Fibroblast of skin of scalp (primary cell): ENCODE measurements at places on chromosomes 2 and 18.
A peak's percentile ranks its signal among the peaks of the same experiment; 100 is the strongest.

- no peak for DNase-seq
Observed at GRCh38 chr18:45083226-45083855, 402.7 kb downstream of the SETBP1 start.

DNA sequence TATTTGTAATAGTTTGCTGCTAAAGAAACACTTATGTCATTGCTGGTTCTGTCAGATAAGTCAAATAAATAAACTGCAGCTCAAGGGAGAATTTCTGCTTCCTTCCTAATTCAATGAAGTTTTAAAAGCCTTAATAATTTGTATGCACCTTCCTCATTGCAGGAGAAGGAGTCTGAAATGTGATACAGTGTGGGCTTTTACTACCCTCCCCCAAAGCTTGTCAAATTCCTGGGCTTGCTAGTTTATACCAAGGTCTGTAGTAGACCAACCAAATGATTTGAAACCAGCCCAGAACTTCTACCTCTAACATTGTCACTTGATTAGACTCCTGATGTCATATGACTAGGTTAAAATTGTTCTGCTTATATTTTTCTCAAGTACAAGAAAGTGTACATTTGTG, 131.8 kb downstream of the DTNA start:
- no peak for DNase-seq

DNA sequence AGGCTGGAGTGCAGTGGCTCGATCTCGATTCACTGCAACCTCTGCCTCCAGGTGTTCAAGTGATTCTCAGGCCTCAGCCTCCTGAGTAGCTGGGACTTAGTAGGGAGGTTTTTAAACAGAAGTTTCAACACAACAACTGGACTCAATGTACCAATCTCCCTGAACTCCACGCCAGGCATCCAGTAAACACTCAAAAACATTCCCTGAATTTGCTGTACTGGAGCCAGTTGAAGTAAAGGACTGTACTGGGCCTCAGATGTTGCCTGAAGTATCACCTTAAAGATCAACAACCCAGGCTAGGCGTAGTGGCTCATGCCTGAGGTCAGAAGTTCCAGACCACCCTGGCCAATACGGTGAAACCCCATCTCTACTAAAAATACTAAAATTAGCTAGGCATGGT, 22.4 kb downstream of the RAB1A start:
- no peak for DNase-seq

GRCh38 chr18:55236150-55236931, 277.1 kb upstream of the CCDC68 start:
- peak; percentile 73 for DNase-seq

GRCh38 chr18:79616651-79617510, 62.7 kb upstream of the CTDP1 start:
- no peak for DNase-seq

GRCh38 chr2:100483895-100484294, 13.6 kb downstream of the NMS start:
- DNase-seq, result no peak

DNA sequence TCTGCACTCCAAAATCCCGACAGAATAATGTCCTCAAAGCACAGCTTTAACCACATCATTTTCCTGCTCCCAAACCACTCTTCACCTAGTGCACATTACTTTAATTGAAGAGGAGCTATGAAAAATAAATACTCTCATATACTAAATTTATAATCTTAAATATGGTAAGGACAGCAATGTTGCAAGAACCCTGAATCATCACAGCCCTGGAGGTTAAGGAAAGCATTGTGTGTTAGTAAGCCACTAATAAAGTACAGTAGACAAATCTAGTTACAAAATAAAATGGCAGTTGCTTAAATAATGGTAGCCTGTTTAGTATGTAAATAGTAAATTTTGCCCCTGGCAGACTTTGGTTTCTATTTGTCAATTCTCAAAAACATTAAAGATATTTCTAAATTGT, 27.0 kb upstream of the CCDC178 start:
- DNase-seq, result no peak

DNA sequence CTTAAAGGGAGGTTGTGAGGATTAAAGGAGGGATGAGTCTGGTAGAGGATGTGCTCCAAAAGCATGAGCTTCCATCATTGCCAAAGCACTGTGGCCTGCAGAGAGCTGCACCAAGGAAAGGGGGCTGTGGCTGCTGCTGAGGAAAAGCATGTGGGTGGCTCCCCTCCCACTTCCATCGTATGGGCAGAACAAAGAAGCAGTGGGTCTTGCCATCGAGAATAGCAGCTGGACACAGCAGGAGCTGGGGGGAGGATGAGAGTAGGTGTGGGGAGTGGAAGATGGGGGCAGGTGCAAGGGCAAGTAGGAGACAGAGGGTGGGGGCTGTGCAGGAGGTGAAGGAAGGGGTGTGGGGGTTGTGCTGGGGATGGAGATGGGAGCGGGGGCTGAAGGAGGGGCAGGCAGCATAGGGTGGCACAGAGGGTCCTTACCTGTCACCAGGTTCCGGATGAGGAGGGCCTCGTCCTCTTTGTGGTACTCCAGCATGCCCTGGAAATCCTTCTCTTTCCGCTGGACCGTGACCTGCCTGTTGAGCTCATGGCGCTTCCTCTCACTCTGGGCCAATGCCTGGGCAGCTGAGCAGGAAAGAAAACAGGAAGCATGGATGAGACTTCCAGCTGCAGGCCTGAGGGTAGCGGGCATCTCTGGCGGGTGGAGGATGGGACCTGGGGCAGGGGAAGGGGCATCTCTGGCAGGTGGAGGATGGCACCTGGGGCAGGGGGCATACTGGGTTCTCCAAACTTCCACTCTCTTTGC, 33.6 kb upstream of the ACAA2 start:
- DNase-seq, result no peak

DNA sequence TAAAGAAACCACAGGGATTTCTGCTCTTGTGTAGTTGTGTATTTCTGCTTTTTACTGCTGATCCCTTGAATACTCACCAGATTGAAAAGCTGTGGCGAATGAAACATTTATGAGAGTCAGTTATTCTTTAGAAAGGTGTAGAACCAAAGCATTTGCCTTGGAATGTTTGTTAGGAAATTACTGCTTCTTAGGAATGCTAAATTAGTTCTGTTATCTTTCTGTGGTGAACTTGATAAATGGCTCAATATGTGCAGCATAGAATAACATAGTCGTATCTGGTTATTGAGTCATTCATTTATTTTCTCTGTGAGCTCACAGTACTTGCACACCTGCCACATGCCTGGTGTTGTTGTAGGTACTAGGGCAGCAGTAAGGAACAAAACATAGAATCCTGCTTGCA, 57.0 kb upstream of the FAM237A start:
- no peak for DNase-seq

- DNase-seq, result no peak
Observed at GRCh38 chr2:199770716-199771115, 80.3 kb downstream of the FTCDNL1 start.

DNA sequence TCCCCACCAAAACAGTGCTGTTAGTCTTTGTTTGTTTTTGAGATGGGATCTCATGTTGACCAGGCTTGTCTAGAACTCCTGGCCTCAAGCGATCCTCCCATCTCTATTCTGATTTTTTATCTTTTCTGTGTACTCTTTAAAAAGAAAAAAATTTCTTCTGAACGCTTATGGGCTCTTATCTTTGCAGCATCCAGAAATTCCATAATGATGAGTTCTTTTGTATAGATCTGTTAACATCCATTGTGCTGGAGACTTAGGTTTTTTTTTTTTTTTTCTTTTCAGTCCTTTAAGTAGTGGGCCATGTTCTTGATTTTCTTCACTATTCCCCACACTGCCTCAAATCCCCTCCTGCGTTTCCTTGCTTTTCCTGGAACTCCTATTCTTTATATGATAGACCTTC, 31.0 kb downstream of the RBBP8 start:
- no peak for DNase-seq

DNA sequence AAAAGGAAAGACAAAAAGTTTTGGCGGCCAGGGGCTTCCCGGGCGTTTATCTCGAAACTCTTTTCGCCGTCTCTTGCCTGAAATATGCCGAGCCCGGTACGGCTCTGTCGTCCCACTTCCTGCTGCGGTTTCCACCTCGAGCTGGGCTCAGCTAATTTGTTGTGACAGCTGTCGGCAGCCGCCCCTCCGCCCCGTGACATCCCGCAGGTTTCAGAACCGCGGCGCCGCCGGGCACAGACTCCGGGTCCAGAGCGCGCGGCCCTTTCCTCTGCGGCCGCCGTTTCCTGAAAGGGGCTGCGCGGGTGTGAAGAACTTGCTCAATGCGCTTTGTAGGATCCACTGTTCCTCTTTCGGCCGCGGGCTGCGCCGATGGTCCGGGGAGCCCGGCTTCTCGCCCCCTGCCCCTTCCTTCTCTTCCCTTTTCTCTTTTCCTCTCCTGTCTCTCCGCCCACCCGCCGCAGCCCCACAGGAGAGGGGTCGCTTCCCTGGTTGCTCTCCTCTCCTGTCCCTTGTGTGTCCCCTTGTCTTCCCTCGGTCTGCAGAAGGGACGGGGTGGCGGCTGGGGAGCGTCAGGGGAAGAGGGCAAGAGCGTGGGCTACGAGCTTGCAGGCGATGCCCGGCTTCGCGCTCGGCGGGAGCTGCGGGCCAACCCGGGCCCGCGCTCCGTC, 648 bp downstream of the ARID5A start:
- peak; percentile 53 for DNase-seq

DNA sequence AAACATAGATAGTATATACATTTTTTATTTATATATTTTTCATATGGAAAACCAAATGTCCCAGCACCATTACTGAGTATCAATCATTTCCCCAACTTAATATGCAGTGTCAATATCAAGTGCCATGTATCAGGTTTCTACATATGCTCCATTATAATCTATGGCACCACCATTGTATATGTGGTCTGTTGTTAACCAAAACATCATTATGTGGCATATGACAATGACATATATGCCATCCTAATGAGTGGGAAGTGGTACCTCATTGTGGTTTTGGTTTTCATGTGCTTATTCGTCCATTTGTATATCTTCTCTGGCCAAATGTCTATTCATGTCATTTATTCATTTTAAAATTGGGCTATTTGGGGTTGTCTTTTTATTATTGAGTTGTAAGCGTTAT, 9.2 kb downstream of the PTPN18 start:
- DNase-seq, result no peak

- DNase-seq, result no peak
Observed at GRCh38 chr2:14626873-14627272, 5.6 kb upstream of the LRATD1 start.

DNA sequence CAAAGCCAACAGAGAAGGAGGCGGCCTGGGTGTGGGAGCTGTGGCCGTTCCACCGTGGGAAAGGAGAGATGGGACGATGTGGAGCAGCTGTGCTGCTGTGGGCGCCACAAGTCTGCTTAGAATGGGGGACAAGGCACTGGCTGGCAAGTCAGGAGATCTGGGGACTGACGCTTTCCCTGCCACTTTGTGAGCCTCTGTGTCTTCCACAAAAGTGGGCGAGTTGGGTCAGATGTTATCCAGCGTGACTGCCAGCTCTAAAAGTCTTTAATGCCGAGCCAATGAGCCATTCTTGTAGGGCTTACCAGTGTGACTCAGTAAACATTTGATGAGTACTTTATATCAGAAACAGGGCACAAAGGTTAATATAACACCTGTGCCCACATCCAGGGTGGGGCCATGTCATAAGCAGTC, 113.6 kb upstream of the MGAT5 start:
- no peak for DNase-seq

GRCh38 chr2:130966149-130966774, 127.0 kb downstream of the FAM168B start:
- no peak for DNase-seq

DNA sequence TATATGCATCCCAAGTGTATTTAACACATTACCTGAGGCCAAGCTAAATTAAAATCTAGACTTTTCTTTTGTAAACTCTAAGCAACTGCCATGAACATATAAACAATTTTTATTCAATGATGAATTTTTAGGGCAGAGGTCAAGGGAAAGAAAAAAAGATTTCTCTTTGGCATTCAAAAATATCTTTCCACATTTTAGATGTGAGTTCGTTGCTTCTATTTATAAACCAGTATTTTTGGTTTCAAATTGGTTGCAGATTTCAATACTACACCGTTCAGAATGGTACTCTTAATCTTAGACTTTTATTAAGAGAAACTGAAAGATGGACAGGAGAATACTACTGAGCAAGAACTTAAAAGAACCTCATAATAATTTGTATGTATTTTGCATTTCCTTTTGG, 293.6 kb upstream of the CCDC68 start:
- DNase-seq, result no peak

GRCh38 chr2:135093193-135093592, 41.1 kb downstream of the RAB3GAP1 start:
- DNase-seq, result no peak

GRCh38 chr2:219285894-219286425, 6.8 kb downstream of the DNAJB2 start:
- peak; percentile 78 for DNase-seq

DNA sequence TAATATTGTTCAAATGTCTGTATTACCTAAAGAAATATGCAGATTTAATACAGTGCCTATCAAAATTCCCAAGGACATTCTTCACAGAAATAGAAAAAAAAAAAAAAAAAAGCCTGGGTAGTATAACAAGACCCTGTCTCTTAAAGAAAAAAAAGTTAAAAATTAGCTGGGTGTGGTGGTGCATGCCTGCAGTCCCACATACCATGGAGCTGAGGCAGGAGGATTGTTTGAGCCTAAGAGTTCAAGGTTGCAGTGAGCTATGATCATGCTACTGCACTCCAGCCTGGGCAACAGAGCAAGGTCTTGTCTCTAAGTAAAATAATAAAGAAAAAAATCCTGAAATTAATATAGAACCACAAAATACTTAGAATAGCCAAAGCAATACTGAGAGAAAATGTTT, 51.9 kb downstream of the SLC16A14 start:
- DNase-seq, result no peak

DNA sequence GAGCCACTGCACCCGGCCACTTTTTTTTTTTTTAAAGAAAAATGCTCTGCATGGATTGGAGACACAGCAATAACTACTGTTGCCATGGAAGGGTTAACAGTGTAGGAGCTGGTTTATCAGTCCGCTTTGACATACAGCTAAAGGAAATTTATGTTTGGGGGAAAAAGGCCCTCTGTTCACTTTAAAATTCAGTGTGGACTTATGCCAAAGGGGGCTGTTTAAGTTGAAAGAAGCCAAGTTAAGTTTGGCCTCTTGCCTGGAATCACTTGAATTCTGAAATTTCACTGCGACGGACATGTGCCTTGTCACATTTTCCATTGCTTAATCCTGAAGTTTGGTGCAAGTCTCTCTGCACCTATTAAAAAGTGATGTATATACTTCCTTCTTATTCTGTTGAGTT, 3.1 kb downstream of the KCNE4 start:
- peak; percentile 89 for DNase-seq

- peak; percentile 81 for DNase-seq
Observed at GRCh38 chr2:223586261-223586660, 15.9 kb downstream of the SCG2 start.

GRCh38 chr2:96256611-96257113, 9.1 kb downstream of the TMEM127 start:
- no peak for DNase-seq
